ENCODE measurements at places on chromosomes 5 and 9. TPM values are rescaled to one million over a fixed set of nuclear protein-coding genes. Genes with fewer than 3 reads are reported as not detected.
A peak's percentile ranks its signal among the peaks of the same experiment; 100 is the strongest.

DNA sequence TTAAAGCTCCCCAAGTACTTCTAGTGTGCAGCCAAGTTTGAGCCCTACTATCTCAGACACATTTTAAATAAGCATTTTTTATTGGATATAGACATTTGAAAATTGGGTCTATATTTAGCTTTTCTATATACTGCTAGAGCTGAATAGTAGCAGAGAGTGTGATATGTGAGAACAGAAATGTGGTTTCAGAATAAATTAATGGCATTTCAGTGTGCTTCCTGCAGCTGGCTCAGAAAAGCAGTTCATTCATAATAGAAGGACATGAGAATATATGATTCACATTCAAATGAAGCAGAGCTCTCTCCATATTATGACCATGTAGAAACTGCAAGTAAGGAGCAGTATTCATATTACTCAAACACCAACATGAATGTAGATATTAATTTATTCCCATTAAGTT, 464.0 kb downstream of the PTPRD start:
- DNase-seq = no peak

GRCh38 chr9:100063185-100063584, 35.6 kb downstream of the ERP44 start:
- no peak for DNase-seq

DNA sequence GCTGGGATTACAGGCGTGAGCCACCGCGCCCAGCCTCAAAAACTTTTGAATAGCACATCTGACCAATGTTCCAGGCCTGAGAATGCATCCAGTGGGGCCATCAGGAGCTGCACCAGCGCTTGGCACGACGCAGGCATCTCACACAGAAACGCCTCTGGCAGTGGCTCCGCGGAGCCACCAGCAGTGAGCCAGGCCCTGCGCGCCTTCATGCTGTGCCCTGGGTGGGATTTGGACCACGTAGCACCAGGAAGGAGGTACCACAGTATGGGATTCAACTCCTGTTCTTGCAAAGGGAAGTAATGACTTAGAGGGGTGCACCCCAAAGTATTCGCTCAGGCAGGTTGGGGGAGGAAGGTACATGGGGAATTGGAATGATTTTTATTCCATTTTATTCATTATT, 3.0 kb downstream of the CCDC187 start:
- no peak for DNase-seq

Gene OLFM1
- not detected for total RNA-seq

Gene C9orf153
- total RNA-seq = 0.39 TPM

DNA sequence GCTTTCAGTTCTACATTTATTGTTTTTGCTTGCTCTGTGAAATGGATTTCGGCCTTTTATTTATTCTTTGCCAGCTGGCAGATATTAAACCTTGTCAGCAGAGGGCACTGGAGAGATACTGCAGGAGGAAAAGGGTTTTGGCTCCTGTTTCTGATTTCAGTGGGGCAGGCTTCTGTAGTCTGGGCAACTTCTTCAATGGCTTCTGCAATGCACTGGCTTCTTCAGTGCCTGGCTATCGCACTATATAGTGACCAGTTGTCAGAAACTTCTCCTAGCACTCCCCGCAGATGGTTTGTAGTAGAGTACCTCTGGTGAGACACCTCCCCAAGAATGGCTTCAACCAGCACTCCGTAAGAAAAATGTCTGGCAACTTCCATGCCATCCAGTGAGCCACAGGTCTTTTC, 3.2 kb upstream of the NFX1 start:
- DNase-seq = peak; percentile 60

DNA sequence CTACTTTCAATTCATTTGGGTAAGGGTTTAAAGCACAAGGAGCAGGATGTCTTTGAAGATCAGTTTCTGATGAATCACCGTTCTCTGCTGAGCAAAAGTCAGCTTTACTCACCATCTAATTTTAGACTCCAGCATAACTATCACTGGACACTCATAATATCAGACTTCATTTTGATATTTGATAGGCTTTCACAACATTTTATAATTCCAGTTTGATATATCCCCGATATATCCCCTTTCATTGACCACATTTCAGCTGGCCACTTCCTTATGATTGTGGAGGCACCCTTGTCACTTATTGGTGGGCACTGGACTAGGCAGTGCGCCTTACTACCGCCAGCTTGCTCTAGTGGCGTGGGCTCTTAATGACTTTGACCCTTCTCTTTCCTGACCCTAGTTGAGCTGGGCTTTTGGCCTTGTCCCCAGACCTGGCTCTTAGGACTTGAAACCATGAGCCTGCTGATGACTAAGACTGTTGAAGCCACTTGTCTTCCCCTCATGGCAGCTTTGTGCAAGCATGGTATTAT, 46.8 kb downstream of the CYSTM1 start:
- no peak for DNase-seq

GRCh38 chr9:124259158-124259808, 1.5 kb downstream of the NEK6 start:
- no peak for DNase-seq

Gene LECT2
- total RNA-seq = not detected

Gene OGN
- total RNA-seq = not detected

Gene PCDHGA2
- total RNA-seq = not detected

- no peak for DNase-seq
These were observed 136.4 kb upstream of the PCSK5 start for GRCh38 chr9:75754080-75754479.

GRCh38 chr9:106890608-106891007, 27.6 kb downstream of the ZNF462 start:
- DNase-seq = no peak

DNA sequence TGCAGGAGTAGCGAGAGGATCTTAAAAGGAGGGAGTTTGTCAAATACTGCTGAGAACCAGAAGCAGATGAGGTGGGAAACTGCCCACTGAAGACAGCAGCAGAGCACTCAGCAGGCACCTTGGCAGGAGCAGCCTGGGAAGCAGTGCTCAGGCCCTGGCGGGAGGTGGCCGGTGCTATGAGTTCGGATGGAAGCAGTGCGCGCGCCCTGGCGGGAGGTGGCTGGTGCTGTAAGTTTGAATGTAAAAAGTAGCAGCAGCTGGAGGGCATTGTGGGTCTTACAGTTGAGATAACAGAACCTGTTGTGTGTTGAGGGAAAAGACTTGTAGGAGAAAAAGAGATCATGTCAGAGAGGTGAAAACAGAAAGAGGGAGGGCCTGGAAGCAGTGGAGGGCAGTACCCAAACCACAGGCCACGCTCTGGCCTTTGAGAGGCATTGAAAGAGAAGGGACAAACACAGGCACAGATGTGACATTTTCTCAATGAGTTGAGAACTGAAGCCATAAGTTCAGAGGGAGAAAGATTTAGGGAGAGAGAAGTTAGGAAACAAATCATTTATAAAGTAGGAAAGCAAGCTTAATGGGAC, 130.9 kb downstream of the ERCC6L2 start:
- no peak for DNase-seq

DNA sequence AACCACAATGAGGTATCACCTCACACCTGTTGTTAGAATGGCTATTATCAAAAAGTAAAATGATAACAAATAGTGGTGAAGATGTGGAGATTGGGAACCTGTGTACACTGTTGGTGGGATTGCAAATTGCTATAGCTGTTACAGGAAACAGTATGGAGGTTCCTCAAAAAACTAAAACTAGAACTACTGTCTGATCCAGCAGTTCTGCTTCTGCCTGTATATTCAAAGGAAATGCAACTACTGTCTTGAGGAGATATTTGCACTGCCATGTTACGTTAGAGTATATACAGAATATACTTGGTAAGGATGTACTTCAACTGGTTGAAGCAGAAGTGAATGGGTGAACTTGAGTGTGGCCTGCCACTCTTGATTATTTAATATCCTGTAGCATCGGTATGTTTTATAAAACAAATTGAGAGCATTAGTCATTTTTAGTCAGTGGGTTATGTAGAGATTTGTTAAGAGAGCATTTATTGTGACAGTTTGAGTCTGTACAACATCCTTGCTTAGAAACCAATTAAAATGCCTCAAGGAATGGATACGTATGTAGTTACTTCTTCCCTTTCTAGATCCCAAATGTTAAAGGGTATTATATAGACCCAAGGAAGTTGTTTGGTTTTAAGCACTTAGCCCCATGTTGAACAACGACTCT, 37.5 kb downstream of the ZCCHC7 start:
- DNase-seq = no peak

DNA sequence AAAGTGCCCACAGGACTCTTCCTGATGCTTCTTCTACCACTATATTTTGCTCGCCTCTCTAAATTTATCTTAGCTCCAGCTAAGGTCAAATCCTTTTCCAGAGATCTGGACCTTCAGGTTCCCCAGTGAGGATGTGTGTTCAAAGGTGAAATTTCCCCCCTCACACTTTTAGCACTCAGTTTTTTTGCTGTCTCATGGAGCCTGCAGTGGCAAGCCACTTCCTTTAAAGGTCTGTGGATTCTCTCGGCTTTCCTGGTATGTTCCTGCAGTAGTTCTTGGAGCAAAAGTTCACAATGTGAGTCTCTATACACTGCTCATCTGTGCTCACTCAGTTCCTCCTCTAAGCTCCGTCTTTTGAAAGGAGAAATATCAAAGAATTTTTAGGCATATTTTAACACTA, 181.4 kb downstream of the LURAP1L start:
- no peak for DNase-seq

Gene GCNT4
- total RNA-seq = 2.8 TPM

DNA sequence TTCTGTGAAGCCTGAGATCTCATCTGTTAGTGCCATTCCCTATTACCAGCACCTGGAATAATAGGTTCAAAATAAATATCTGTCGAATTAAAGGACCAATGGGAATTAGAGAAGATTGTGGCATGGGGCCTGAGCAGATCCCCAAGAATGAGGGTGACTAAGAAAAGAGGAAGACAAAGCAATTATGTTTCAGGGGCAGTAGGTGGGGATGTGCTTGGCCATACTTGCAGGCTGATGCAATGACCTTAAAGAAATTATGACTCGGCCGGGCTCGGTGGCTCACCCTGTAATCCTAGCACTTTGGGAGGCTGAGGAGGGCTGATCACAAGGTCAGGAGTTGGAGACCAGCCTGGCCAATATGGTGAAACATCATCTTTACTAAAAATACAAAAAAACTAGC, 562.8 kb downstream of the PTPRD start:
- DNase-seq = no peak

Gene IFNA13
- not detected for total RNA-seq

Gene NDUFA8
- total RNA-seq = 58.2 TPM

Gene TRPM3
- total RNA-seq = not detected

Gene RAI14
- total RNA-seq = 1.0 TPM

Gene PLPP7
- 0.37 TPM for total RNA-seq
